ENCODE measurements at places on chromosomes 12 and 14.

- DNase-seq, result no peak
These were observed 13.5 kb downstream of the KMT5A start for GRCh38 chr12:123397400-123397799.

- peak; percentile 7 for DNase-seq
These were observed 911.7 kb upstream of the TMEM132C start for GRCh38 chr12:127355061-127355841.

DNA sequence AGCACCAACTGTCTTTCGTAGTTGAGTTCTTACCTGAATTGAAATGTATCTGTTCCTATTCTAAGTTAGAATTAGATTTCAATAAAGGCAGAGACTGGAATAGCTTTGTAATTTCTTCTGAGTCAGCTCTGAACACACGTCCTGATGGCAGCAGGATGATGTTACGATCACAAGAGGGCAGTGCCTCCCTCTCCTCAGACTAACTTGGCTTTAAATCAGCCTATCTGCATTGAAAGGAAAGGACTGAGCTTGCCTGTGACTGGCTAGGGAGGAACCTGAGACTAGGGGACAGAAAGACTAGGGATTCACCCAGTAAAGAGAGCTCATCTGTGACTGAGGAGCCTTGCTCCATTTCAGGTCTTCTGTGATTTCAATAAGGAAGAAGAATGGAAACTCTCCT, 323.7 kb upstream of the OR4E1 start:
- DNase-seq, result peak; percentile 66

DNA sequence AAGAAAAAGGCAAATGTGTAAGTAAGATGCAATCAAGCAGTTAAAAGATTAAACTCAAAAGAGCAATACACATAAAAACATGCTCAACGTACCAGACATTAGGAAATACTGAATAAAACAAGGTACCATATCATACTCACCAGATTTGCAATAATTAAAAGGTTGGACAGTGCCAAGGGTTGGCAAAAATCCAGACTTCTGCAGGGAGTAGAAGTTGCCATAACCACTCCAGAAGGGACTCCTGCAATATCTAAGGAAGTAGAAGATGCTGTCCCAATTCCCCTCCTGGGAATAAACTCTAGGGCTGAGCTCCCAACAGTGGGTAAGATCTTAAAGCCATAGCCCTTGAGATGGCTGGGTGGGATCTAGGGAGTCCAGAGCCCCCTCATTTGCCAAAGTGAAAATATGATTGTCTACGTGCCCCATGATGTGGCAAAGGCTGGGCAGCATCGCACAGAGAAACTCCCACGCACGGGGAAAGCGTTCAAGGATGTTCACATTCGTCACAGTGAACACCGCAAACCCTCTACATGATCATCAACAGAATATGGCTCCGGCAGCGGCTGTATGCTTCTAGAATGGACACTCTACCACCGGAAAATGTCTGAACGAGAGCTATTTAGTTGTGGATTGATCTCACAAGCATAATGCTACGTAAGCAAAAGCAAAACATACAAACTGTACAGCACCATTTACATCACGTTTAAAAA, 12.3 kb downstream of the KCTD10 start:
- no peak for DNase-seq

DNA sequence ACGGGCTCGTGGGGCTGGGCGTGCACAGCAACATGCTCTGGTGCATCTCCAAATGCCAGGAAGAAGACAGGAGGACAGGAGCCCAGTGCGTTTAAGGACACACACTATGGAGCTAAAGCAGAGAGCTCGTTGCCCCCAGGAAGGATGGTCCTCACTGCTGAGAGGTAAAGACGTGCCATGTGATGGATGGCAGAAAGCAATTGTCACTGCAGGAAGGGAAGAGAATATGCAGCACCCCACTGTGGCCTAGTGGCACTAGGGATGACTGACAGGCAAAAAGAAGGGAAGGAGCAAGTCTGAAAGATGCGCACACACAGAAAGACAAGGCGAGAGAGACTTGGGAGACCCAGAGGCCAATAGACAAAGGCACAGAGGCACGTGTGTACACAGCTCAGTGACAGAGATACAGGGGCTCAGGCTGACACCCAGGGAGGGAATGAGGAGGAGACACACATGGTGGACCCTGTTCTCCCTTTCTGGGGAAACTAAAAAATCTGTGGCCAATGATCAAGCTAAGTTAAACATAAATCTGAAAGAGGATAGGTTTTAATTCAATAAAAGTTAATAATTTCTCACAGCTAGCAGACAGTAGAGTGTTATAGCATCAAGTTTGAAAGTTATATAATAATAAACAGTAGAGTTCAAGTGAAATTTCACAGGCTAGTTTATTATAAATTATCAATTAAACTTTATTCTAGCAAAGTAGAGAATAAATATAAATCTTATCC, 78.8 kb downstream of the CRACR2A start:
- DNase-seq, result no peak

- DNase-seq, result no peak
These were observed 13.5 kb upstream of the ATG14 start for GRCh38 chr14:55425091-55425490.

- DNase-seq, result no peak
These were observed 6.1 kb downstream of the HOXC5 start for GRCh38 chr12:54038871-54039414.

GRCh38 chr12:111121840-111122239, 201.5 kb upstream of the MYL2 start:
- DNase-seq, result no peak

GRCh38 chr14:104929268-104930230, 4.9 kb downstream of the PLD4 start:
- no peak for DNase-seq

GRCh38 chr12:46886541-46887041, 60.8 kb upstream of the SLC38A4 start:
- no peak for DNase-seq

DNA sequence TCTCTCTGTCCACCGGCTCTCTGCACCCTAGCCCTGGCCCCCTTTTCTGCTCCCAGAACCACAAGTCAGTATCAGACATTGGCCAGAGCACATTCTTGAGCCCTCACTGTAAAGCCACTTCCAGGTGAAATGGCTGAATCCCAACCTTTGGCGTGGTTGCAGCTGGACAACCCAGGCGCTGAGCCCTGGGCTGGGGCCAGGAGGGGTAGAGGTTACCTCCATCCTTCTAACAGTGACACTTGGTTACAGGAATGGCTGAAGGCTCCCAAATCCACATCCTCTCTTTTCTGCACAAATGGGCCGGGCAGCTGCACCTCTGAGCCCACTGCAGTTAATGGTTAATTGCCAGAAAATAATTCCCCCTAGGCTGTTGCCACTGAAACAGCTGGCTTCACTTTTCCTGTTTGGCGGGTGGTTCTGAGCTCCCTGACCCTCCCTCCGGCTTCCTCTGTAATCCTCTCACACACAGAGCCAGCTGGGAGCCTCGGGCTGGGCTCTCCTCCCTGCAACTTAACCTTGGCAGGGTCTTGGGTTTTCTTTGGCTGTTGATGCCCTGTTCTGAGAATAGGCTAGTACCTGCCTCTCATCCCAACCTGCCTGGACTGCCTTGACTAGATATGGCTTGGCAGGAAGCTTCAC, 44.1 kb downstream of the TSPAN11 start:
- no peak for DNase-seq

DNA sequence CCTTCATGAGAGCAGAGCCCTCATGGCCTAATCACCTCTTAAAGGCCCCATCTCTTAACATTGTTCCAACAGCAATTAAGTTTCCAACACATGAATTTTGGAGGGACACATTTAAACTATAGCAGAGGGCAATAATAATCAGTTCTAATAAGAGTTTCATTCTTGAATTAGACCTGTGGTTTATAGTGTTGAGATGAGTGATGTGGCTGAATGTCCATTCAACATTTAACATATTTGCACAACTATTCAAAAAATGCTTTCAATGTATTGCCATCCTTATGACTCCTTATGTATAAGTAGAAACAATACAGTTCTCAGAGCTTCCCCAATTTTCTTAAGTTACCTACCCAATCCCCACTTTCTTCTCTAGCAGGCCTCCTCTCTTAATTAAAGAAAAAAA, 21.5 kb downstream of the KLHL28 start:
- DNase-seq, result no peak

DNA sequence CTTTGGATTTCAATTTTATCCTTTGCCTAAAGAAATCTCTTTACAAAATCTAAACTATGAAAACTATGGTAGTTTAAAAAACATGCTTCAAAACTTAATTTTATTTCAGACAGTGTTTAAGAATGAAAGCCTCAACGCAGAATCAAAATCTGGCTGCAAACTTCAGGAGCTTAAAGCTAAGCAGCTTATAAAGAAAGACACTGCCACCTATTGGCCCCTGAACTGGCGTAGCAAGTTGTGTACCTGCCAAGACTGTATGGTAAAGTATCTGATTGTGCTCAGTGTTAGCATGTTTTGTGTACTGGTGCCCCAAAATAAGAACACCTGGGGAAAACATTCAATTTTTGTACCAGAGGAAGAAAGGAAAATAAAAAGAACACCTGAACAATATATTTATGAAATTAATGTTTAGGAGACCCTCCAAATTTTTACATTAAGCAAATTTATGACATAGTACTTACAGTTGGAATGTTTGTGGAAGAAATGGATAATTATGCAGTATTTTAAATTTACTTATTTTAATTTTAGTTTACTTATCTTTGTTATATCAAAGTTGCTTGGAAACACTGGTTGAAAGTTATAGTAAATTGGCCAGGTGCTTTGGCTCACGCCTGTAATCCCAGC, 12.2 kb downstream of the UBR7 start:
- DNase-seq, result peak; percentile 88

- DNase-seq, result peak; percentile 18
These were observed 123.2 kb downstream of the FBXL14 start for GRCh38 chr12:1471224-1471623.

- DNase-seq, result no peak
These were observed 40.1 kb upstream of the PARP11 start for GRCh38 chr12:3913278-3913677.

- DNase-seq, result peak; percentile 29
These were observed 8.0 kb upstream of the SELPLG start for GRCh38 chr12:108641446-108642268.

DNA sequence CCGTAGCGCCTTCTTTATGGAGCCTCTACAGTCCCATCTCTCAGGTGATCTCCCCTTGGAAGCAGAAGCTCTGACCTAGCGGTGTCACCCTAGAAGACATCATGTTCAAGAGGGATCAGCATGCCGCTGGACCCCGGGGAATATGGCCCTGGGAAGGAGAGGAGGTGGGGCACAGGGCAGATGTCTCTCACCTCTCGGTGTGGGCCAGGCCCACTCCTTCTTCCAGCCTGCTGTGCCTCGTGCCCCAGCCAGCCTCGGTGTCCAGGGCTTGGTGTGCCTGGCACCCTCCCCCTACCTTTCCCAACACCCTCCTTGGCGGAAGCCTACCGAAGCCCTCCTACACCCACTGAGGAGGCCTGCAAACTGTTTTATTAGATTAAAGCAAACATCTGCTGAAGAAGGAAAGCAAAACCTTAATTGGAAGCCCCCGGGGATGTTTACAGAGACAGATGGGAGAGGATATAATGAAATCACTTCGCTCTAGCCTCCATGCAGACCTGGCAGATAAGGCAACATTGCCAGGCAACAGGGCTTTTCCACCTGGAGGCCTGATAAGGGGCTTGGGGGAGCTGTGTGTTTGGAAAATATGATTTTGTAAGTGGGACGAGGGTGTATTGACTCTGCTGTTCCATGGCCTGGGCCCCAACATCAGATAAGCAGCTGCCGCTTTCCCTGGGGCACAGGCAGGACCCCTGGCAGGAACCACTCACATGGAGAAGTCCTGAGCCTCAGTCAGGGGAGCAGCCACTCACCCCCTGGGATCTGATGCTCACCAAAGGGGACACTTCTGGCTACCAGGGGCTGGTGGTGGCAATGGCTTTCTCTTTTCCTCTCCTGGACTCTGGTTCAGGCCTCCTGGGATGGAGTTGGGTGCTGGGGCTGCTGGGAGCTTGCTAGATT, 5.7 kb upstream of the CHGA start:
- DNase-seq, result no peak

DNA sequence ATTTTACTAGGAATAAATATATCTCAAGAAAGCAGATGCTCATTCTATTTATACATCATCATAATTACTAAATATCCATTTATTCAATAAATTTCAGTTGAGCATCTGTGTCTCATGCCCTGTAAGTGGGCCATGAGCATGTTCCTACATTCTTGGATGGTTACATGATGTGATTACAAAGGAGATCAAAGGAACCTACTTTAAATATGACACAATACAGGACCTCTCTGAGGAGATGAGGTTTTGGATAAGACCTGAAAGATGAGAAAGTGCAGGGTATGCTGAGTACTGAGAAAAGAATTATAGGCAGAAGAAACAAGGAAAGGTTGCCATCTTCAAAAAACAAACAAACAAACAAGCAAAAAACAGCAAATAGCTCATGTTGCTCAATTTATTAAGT, 105.4 kb upstream of the CNTN1 start:
- DNase-seq, result no peak

DNA sequence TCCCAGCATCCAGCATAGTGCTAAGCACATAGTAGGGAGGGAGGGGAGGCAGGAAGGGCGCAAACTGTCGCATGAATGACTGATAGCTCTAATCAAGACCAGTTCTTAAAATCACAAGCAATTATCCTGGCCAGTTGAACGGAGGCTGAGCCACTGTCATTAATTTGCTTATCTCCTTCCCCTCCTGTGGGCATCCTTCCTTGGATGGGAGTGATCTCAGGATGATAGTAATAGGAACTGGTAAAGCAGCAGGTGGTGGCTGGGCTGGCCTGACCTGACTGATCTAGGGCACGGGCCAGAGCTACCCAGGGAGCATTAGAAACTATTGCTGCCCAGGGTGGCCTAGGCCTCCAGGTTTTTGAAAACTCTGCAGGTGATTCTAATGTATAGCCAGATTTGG, 97.0 kb downstream of the BEGAIN start:
- no peak for DNase-seq

GRCh38 chr14:57864659-57865058, 1.2 kb downstream of the SLC35F4 start:
- DNase-seq, result no peak

DNA sequence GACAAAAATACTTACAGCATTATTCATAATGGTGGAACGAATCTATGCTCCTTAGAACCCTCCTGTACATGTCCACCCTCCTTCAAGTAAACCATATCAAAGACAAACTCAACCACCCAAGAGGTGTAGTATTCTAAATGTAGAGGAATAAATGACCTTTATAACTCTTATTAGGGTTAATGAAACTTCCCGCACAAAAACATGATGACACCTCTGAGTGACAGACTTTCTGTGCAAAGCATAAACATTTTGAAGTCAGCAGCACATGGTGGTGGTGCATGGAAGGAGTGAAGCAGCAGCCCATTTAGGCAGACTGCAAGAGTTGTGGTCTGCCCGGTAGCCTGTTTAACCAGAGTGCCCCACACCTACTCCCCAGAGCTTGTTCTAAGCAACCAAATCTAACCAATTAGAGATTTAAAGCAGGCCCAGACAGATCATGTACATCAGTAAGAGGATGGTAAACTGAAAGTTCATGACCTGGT, 615 bp upstream of the ASB8 start:
- peak; percentile 30 for DNase-seq

GRCh38 chr14:64411001-64411400, 22.8 kb downstream of the MTHFD1 start:
- no peak for DNase-seq
